Body of pancreas (tissue), 4 donors: ENCODE measurements at places on chromosomes 13 and 19. TPM values are rescaled to one million over a fixed set of nuclear protein-coding genes. Genes with fewer than 3 reads are reported as not detected.

The HSD17B14 gene
- total RNA-seq, result 3.3 TPM

DNA sequence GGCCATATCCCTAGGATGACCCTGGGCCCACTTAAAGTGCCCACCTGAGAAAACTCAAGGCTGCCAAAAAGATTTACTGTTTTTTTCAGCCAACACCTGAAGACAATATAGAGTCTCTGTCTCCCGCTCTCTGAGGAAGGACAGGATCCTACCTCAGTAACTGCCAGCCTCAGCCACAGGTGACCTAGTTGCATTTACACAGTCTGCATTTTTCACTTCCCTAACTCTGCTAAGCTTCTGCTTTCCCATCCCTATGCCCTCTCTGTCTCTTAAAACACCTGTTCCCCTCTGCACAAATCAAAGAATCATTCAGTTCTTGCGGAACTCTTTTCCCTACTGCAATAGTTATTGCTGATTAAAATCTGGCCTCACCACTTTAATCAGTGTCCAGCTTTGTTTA lies 609.5 kb downstream of the UQCRFS1 start:
- H3K27ac ChIP-seq, result no peak overlapping the region
- no peaks in the 10 kb centered on the region for H3K27me3 ChIP-seq
- H3K4me3 ChIP-seq, result no peak overlapping the region
- no peaks in the 10 kb centered on the region for H3K36me3 ChIP-seq
- no peak for DNase-seq

- DNase-seq, result peak; percentile 85
- no peaks in the 10 kb centered on the region for H3K27me3 ChIP-seq
- no peak overlapping the region for H3K4me3 ChIP-seq
- no peaks in the 10 kb centered on the region for H3K4me1 ChIP-seq
These were observed 13.6 kb upstream of the C5AR1 start for GRCh38 chr19:47296036-47296435.

DNA sequence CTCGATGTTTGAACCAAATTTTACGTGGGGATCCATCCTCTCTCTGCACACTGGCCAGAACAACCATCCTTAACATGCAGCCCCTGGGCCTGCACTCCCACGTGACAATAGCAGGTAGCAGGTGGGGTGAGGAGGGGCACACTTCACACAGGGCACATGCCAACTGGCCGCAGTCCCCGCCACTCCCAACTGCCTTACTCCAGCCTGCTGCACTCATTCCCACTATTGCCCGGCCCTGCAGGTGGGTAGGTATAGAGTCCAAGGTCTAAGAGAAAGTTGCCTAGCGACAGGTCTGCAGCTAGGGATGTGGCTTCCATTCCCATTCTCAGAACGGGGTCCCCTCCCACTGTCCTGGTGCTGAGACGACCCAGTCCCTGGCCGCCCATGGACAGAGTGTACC lies 18.0 kb downstream of the VRK3 start:
- DNase-seq, result no peak
- H3K27me3 ChIP-seq, result no peaks in the 10 kb centered on the region
- no peaks in the 10 kb centered on the region for H3K4me1 ChIP-seq

- H3K27me3 ChIP-seq, result no peaks in the 10 kb centered on the region
- DNase-seq, result no peak
- H3K36me3 ChIP-seq, result no peaks in the 10 kb centered on the region
- no peak overlapping the region for H3K27ac ChIP-seq
- H3K4me1 ChIP-seq, result peaks cover 13% of the 10 kb centered on the region
These were observed 43.4 kb downstream of the BICRA start for GRCh38 chr19:47652285-47652684.

GRCh38 chr19:4068047-4068966 lies 1.6 kb upstream of the ZBTB7A start:
- DNase-seq, result no peak
- peak overlapping the region; percentile 97 for H3K4me3 ChIP-seq
- no peaks in the 10 kb centered on the region for H3K36me3 ChIP-seq
- peak overlapping the region; percentile 91 for H3K27ac ChIP-seq
- H3K4me1 ChIP-seq, result peaks cover 22% of the 10 kb centered on the region
